ENCODE measurements at places on chromosomes 5 and 9.
A peak's percentile ranks its signal among the peaks of the same experiment; 100 is the strongest.

GRCh38 chr9:117138231-117138630 lies 276.6 kb downstream of the ASTN2 start:
- no peak for DNase-seq

GRCh38 chr9:16784002-16784401 lies 86.5 kb downstream of the BNC2 start:
- DNase-seq: no peak

DNA sequence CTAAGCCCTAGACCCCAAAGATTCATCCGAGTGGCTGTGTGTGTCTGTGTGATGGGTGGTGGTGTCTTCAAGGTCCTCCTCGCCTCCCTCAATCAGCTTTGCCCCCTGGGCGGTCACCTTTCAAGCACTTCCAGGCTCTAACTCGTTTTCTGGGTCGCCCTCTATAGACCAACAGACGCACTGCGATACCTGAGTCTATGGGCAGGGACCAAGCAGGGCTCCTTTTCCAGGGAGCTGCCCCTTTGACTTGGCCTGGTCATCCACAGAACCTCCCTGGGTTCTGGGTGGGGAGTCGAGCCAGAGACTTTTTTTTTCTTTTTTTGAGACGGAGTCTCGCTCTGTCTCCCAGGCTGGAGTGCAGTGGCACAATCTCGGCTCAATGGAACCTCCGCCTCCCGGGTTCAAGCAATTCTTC lies 1.1 kb downstream of the SLC27A4 start:
- peak; percentile 58 for DNase-seq

GRCh38 chr9:137787786-137788505 lies 89.6 kb upstream of the CACNA1B start:
- DNase-seq: no peak
